Effector memory CD4-positive, alpha-beta T cell (primary cell): ENCODE measurements at places on chromosomes 5 and 9.

DNA sequence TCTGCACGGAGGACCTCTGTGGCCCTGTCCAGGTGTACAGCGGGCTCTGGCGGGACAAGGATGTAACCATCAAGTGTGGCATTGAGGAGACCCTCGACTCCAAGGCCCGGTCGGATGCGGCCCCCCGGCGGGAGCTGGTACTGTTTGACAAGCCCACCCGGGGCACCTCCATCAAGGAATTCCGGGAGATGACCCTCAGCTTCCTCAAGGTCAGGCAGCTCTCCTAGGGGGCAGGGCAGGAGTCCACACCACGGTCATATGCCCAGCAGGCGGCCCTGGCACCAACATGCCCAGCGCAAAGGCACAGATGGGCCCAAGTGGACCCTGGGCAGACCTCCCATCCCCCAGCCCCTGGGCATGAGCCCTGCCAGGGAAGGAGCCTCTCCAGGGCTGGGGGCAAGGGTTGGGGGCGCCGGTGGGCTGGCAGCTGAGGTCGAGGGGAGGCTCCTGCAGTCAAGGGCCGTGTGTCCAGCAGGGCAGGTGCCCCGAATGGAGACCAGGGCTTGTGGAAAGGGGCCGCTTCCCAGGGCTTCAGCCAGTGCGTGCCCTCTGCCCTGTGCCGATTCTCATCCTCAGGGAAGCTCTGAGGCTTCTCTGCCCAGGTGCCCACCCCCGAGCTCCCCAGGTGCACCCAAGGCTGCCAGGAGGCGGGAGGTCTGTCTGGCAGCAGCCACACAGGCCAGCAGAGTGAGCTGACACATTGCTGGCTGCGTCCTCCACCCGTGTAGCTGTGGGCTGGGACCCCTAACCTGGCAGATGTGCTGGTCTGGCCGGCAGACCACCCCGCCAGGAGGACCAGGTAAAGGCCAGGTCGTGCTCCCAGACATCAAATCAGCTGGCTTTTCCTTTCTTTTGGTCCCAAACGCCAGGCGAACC lies 10.0 kb downstream of the DIPK1B start:
- DNase-seq = no peak

DNA sequence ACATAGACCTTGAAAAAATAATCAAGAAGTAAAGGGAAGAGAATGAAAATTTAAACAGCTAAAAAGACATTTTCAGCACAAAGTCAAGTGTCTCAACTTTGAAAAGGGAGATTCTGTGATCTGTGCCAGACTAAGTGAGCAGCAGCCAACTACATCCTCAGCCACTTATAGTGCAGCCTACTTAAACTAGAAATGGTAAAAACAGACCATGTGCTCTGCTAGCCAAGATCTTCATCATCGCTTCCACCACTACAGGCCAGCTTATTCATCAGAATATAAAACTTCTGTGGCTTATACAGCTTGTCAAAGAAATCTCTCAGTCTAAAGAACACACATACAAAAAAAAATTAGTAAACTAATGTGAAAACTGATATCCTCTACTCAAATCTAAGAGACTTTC lies 63.5 kb downstream of the CEMIP2 start:
- DNase-seq = no peak

- DNase-seq = no peak
Measured at GRCh38 chr9:110949081-110949480, 89.2 kb downstream of the LPAR1 start.

- no peak for DNase-seq
Measured at GRCh38 chr9:37727013-37727412, 26.6 kb upstream of the TRMT10B start.

DNA sequence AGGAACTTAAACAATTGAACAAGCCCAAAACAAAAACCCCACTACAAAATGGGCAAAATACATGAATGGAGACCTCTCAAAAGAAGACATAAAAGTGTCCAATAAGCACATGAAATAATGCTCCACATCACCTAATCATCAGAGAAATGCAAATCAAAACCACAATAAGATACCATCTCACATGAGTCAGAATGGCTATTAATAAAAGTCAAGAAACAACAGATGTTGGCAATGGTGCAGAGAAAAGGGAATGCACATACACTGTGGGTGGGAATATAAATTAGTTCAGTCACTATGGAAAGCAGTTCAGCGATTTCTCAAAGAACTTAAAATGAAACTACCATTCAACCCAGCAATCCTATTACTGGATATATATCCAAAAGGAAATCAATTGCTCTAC lies 337.4 kb upstream of the GRIA1 start:
- no peak for DNase-seq
